Karpas-422 (cell line): ENCODE measurements at places on chromosomes 6 and 20.

DNA sequence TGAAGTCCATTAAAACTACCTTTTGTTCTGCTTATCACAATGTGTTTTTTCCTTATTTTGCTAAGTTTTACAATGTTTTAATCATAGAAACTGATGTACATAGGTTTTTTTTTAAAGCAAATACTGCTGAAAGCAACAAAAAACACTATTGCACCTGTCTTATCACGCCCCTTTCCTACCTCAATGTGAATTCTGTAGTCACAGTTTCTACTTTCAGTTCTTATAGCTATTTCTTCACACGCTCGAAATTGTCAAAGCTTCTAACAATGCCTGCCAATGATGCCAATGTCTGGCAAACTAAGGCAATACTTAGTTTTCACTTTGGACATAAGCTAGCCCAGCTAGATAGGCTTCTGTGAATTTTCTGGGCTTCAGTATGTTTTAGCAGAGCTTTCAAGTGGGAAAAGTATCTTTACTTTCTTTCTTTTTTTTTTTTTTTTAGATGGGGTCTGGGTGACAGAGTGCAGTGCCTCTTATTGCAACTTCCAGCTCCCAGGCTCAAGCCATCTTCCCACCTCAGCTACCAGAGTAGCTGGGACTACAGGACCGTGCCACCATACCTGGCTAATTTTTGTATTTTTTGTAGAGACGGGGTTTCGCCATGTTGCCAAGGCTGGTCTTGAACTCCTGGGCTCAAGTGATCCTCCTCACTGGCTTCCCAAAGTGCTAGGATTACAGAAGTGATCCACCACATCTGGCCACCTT is 85.5 kb upstream of the HTR1B start:
- H3K36me3 ChIP-seq = no peaks in the 10 kb centered on the region
- no peak overlapping the region for H3K4me3 ChIP-seq

DNA sequence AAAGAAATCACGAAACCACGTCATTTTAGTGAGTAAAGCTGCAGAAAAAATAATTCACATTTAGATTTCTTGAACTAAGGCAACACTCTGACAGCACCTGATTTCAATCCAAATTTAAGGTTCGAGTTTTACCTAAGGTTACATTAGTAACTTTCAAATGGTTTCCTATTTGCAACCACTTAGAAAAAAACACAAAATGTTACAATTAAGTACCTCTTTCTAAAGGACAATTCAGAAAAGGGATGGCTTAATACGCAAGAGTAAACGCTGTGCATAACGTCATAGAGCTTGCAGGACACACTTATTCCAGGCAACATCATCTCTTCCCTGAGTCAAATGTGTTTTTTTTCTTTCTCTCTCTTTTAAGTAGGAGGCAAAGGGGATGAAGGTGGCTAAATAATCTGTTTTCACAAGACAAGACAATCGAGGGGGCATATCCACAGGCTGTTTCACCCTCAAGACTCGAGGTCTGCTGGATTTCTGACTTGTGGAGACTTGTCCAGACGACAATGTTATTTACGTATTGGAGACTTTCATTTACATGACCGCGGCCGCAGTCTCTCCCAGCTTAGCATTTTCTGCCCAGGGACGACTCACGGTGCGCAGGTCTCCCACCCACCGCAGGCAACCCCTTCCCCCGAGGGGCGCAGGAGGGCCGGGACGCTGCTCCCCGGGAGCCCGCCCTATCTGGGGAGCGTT is 86.0 kb downstream of the SESN1 start:
- peak; percentile 43 for DNase-seq
- no peaks in the 10 kb centered on the region for H3K27me3 ChIP-seq
- no peaks in the 10 kb centered on the region for H3K36me3 ChIP-seq
- H3K4me1 ChIP-seq = peaks cover 16% of the 10 kb centered on the region

DNA sequence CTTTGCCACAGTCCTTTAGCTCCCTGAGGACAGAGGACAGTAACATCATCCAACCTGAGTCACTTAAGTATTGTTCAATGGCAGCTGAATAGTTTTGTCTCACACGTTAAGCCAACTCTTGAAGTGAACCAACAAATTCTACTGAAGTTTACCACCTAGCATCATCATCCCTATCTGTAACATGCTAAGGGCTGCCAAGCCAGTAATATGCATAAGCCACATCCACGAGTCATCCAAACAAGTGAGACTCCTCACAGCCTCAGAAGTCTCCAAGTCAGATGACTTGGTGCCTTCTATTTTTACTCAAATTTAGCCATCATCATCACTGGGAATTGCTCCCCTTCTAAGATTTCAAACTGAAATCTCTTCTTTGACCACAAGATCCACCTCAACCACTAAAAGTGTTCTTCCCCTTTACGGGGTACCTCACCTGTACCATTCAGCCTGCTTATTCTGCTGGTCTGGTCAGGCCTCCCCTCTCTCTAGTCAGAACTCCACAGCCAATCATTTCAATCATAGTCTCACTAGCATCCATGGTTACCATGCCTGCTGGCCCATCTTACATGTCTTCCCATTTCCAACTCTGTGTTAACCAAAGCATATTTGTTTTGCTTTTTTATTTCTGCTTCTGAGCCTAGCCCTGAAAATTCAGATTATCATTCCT is 73.7 kb downstream of the DTNBP1 start:
- no peak overlapping the region for H3K27ac ChIP-seq
- peaks cover 33% of the 10 kb centered on the region for H3K4me1 ChIP-seq
- H3K36me3 ChIP-seq = no peaks in the 10 kb centered on the region

- H3K4me3 ChIP-seq = no peak overlapping the region
- no peaks in the 10 kb centered on the region for H3K4me1 ChIP-seq
- H3K27me3 ChIP-seq = no peaks in the 10 kb centered on the region
- no peak for DNase-seq
- H3K27ac ChIP-seq = no peak overlapping the region
Measured at GRCh38 chr6:118544105-118544504, 4.0 kb upstream of the PLN start.

- H3K4me3 ChIP-seq = no peak overlapping the region
- no peak overlapping the region for H3K27ac ChIP-seq
- no peak for DNase-seq
- no peaks in the 10 kb centered on the region for H3K36me3 ChIP-seq
- no peaks in the 10 kb centered on the region for H3K4me1 ChIP-seq
- H3K27me3 ChIP-seq = no peaks in the 10 kb centered on the region
Measured at GRCh38 chr6:105510746-105511145, 107.9 kb upstream of the PREP start.

GRCh38 chr6:25918083-25918683 is 12.3 kb downstream of the SLC17A2 start:
- DNase-seq = no peak
- H3K27ac ChIP-seq = no peak overlapping the region
- H3K4me3 ChIP-seq = no peak overlapping the region
- H3K36me3 ChIP-seq = no peaks in the 10 kb centered on the region

GRCh38 chr6:37589941-37590340 is 90.2 kb upstream of the CCDC167 start:
- no peaks in the 10 kb centered on the region for H3K27me3 ChIP-seq
- H3K27ac ChIP-seq = no peak overlapping the region
- no peaks in the 10 kb centered on the region for H3K36me3 ChIP-seq
- H3K4me1 ChIP-seq = no peaks in the 10 kb centered on the region
- H3K4me3 ChIP-seq = no peak overlapping the region

- no peak for DNase-seq
- H3K36me3 ChIP-seq = no peaks in the 10 kb centered on the region
- H3K27ac ChIP-seq = no peak overlapping the region
- H3K4me1 ChIP-seq = no peaks in the 10 kb centered on the region
- no peak overlapping the region for H3K4me3 ChIP-seq
Measured at GRCh38 chr6:154463573-154464419, 46.7 kb downstream of the CNKSR3 start.

DNA sequence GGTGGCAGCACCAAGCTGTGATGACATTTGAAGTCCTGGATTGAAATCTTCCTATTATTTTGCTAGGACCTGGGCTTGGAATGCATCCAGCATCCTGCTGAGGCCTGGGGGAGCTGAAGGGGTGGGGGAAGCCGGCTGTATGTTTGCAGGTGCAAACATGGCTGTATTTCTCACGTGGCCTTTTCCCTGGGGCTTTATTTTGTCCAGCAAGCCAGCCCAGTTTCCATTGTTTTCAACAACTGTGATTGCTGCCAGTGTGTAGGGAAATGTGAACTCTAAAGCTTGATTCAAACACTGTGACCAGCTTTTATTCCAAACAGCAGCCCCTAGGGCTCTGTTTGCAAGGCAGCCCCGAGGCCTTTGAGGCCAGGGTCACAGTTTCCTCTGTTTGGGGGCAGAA is 683.0 kb downstream of the DHX35 start:
- no peak overlapping the region for H3K27ac ChIP-seq
- no peaks in the 10 kb centered on the region for H3K27me3 ChIP-seq
- no peaks in the 10 kb centered on the region for H3K36me3 ChIP-seq
- H3K4me1 ChIP-seq = peaks cover 10% of the 10 kb centered on the region
- H3K4me3 ChIP-seq = no peak overlapping the region
